Kidney epithelial cell (primary cell): ENCODE measurements at places on chromosomes 11 and 22.

GRCh38 chr22:25098445-25099081, 101.1 kb upstream of the CRYBB3 start:
- DNase-seq, result no peak

GRCh38 chr11:110425751-110426545, 3.8 kb upstream of the FDX1 start:
- DNase-seq, result no peak

DNA sequence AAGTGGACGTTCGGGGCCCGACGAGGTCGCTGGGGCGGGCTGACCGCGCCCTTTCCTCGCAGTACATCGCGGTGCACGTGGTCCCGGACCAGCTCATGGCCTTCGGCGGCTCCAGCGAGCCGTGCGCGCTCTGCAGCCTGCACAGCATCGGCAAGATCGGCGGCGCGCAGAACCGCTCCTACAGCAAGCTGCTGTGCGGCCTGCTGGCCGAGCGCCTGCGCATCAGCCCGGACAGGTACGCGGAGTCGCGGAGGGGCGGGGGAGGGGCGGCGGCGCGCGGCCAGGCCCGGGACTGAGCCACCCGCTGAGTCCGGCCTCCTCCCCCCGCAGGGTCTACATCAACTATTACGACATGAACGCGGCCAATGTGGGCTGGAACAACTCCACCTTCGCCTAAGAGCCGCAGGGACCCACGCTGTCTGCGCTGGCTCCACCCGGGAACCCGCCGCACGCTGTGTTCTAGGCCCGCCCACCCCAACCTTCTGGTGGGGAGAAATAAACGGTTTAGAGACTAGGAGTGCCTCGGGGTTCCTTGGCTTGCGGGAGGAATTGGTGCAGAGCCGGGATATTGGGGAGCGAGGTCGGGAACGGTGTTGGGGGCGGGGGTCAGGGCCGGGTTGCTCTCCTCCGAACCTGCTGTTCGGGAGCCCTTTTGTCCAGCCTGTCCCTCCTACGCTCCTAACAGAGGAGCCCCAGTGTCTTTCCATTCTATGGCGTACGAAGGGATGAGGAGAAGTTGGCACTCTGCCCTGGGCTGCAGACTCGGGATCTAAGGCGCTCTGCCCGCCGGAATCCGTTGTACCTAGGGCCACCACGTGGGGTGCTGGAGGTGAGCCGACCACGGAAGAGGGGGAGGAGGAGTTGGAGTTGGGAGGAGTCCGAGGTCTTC, 771 bp downstream of the MIF start:
- peak; percentile 42 for DNase-seq

DNA sequence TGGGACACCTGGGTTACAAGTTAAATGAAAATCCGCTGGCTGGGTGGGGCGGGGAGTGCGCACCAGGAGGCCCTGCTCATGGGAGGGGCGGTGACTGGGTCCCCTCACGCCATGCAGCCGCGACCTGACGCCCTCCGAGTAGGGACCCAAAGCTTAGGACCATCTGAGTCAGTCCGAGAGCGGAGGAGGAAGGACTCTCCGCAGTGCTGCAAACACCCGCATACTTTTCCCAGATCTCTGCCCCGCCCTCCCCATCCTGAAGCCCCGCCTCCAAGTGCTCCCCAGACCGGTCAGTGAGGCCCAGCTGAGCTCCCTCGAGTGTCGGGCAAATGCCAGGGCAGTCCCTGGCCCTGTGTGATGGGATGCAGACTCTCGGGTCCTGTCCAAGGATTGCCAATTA, 6.6 kb upstream of the FLI1 start:
- DNase-seq, result no peak

- no peak for DNase-seq
Observed at GRCh38 chr22:20741634-20742581, 32.0 kb upstream of the SERPIND1 start.

DNA sequence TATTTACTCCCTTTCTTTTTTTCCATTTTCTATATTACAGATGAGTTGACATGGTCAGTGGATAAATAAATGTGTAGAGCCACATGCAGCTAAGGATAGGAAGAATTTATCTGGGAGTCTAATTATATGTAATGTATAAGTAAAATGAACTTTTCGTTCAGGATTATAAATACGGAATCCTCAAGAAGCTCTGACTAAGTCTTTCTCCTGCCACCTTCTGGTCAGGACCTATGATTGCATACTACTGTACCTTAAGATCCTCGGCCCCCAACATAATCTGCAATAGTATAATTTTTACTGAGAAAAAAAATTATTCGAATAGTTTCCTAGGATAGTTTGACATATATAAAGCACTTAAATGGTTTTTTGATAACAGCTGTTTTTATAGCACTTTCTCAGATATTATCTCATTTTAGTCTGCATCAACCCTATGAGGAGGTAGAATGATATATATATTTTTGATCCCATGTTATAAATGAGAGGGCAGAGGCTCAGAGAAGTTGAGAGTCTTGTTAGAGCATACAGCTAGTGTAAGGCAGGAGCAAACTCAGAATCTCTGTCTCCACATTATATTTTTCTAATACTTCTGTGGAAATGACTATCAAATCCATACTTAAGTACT, 36.1 kb downstream of the CCDC90B start:
- DNase-seq, result peak; percentile 14

- no peak for DNase-seq
Observed at GRCh38 chr11:17477084-17477333, 364 bp upstream of the ABCC8 start.

DNA sequence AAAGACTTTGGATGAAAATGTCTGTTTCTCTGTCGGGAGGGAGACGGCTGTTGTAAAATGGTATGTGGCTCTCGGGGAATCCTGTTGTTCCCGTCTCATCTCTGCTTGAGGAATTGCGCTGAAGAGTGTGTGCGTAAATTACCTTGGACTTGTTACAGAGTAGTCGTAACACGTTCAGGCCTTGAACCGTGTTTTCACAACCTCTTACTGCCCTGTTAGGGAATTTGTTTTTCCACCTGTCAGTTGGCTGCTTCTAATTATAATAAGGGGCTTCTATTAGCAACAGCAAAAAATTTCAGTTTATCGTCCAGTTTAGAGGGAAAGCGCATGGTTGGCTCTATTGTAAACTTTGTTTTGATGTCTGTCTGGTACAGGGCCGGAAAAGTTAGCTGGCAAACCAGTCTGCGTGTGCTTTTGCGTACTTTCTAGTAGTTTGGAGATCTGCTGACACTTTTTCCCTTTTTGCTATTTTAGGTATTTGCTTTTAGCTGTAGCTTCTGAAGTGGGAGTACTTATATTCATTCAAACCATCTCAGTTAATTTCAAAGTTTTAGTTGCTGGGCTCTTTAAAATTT, 1.5 kb downstream of the HIPK3 start:
- DNase-seq, result no peak
